ENCODE measurements at places on chromosomes 11 and 22.

DNA sequence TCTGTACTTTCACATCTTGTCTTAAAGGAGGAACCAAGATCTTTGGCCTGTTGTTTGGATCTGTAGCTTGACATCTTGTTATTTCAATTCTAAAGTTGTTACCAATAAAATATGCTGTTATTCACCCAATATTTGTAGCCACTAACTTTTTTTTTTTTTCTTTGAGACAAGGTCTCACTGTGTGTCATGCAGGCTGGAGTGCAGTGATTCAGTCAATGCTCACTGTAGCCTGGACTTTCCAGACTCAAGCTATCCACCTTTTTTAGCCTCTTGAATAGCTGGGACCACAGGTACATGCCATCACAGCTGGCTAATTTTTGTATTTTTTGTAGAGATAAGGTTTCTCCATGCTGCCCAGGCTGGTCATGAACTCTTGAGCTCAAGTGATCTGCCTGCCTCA, 769.4 kb downstream of the DLG2 start:
- DNase-seq = no peak

- no peak for DNase-seq
Observed at GRCh38 chr11:69671734-69672465, 3.3 kb downstream of the LTO1 start.

DNA sequence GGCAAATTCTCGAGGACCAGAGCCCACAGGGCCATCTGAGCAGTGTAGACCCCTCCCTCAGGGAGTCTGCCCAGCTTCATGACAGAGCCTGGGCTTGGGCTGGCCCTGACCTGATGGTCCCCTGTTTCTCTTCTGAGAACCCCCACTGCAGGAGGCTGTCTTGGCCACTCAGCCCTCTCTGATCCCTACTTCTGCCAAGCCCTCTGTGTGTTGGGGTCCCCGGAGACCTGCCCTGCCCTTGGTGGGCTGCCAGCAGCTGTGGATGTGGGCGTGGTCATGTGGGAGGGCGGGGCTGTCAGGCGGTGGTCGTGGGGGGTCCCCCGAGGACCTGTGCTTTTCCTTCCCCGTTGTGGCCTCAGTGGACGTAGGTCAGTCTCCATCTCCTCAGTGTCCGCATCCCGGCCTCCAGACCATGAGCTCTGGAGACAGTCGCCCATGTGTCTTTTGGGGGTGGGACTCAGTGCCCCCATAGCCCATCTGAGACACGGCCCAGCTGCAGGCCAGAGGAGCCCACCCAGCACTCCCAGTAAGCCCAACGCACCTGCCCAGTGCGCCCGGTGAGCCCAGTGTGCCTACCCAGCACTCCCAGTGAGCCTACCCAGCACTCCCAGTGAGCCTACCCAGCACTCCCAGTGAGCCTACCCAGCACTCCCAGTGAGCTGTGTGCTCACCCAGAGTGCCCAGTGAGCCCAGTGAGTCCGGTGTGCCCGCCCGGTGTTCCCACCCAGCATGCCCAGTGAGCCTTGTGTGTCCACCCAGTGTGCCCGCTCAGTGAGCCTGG, 409.2 kb downstream of the TBC1D22A start:
- no peak for DNase-seq

DNA sequence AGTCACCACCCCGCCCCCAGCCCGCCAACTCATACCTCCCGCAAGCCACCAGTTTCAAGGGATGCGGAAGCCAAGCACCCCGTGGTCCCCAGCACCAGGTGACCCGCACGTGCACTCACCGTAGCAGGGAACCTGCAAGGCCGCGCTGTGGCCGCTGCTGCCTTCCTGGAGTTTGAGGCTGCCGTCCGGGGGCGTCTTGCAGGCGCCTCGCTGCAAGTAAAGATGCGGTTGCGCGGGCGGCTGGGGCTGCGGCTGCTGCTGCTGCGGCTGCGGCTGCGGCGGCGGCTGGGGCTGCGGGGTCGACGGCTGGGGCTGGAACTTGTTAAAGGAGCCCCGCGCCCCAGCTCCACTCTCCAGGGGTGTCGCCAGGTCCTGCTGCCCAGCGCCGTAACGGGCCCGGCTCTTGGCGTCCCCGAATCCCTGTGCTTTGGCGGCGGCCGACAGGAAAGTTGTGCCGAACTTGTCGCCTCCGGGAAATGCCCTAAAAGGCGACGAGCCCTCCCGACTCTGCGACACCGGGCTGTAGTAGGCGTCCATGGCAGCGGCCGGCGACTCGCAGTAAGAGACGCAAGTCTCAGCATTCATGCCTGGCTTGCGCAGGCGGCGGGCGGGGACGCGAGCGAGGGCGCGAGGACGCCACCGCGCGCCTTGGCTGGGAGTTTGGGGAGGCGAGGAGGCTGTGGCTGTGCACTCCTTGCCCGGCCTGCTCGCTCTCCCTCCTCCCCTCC, at the start of gene ALX4:
Gene ALX4, minus strand, starts transcription at position 662 of the 728 bp plus-strand sequence. Its CDS starts 77 bp downstream, at position 585.
- peak; percentile 76 for DNase-seq

DNA sequence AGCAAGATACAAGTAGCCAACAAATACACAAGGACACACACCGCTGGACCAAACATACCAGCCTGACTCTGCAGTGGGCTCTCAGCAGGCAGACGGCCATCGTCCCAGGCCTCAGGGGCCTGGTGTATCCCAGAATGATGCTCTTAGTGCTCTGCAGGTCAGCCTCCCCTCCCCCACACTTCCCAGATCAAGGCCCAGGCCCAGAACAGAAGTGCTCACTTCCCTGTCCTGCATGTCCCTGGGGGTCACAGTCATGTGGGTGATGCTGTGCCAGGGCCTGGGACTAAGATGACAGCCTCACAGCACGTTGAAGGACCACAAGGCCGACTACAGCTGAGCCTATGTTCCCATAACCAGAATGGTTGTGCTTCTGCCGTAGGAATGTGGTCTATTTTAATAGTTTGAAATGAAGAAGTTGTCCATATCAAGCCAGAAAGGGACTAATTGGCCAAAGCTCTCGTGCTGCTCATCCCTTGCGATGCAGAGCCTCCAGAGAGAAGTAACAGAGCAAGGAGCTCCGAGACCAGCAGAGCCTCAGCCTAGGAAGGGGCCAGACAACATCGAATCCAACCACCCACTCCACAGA, 48.6 kb downstream of the GAB4 start:
- no peak for DNase-seq

DNA sequence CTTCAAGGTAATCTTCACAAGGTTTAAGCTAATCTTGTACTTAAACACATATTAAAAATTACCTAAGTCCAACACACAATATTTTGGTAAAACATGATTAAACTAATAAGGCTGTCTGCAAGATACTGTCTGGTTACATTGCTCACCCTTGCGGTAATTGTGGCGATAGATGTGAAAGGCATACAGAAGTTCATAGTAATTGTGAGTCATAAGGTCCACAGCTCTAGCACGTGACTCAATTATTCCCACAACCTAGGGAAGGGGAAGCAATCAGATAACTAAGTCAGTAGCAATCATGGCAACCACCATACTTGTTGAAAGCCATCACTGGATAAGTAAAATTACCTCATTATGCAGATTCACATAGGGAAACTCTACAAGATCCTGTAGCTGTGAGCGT, 30.5 kb upstream of the FNBP4 start:
- no peak for DNase-seq

- DNase-seq = no peak
Observed at GRCh38 chr22:39814899-39815298, 78.7 kb downstream of the ENTHD1 start.

GRCh38 chr22:17920145-17920605, 104.2 kb downstream of the MICAL3 start:
- no peak for DNase-seq

GRCh38 chr11:19768197-19768596, 55.6 kb downstream of the NAV2 start:
- DNase-seq = no peak

Measured in eye (tissue), 1 donor.